HL-60 (cell line): ENCODE measurements at places on chromosomes 2 and 18.

DNA sequence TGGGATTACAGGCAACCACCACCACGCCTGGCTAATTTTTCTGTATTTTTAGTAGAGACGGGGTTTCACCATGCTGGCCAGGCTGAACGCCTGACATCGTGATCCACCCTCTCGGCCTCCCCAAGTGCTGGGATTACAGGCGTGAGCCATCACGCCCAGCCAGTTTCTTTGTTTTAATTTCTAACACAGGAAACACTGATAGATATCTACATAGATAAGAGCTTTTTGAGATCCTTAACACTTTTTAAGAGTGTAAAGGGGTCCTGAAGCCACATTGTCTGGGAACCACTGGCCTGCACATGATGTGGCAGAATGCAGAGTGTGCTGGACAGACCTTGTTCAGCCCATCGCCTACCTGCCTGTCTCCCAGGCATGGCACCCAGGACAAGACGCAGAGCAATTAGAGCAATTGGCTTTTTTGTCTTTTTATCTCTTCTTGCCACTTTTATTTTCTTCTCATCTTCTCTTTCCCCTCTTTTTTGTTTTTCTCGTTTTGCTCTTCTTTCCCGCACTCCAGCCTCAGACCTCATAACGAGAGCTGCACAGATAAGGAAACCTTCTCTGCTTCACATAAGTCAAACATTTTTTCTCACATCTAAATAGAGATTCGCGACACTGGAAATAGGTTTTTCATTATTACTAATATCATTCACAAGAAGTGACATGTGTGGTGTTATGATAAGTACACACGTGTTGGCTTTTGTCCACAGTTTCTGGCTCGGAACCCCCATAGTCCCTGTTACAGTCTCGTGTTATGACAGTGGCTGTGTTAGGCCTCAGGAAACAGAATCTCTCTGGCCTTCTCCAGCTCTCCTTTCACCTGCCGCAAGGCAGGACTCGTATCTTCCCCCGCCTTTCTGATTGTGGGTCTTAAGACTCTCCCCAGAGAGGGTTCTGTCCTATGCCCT lies 25.2 kb upstream of the GPR55 start:
- no peak for DNase-seq

DNA sequence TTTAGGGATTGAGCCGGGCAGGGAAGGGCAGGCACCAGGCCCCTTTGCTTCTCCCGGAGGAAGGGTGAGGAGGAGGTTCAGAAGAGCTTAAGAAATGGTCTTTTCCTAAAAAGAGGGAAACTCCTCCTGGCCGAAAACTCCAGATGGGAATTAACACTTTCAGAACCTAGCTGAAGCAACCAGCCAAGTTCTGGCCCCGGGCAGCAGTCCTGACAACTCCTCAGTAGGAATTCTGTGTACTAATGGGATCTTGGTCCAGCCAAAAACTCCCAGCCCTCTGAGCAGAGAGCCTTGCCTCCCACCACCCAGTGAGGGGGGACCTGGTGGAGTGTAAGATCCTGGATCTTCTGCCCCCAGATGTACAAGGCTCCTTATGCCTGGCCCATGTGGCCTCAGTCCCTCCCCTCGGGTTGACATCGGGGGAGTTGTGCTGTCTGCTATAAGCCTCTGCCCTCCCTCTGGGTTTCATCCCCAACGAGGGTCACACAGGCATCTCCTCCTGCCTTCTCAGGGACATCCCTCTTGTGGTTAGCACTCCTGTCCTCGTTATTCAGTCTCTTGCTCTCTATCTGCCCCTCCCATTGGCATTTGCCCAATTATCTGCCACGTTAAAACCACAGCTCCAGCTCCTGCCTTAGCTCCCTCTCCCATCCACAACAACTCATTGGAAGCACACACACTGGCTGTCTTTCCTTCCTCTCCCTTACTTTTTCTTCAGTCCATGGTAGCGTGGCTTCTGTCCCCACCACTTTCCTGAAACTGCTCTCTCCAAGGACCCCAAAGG lies 184.6 kb downstream of the CYP26B1 start:
- DNase-seq, result no peak

GRCh38 chr2:23591111-23591510 lies 206.1 kb downstream of the KLHL29 start:
- no peak for DNase-seq

- no peak for DNase-seq
These were observed 217.1 kb downstream of the PTPRM start for GRCh38 chr18:7784171-7784570.

DNA sequence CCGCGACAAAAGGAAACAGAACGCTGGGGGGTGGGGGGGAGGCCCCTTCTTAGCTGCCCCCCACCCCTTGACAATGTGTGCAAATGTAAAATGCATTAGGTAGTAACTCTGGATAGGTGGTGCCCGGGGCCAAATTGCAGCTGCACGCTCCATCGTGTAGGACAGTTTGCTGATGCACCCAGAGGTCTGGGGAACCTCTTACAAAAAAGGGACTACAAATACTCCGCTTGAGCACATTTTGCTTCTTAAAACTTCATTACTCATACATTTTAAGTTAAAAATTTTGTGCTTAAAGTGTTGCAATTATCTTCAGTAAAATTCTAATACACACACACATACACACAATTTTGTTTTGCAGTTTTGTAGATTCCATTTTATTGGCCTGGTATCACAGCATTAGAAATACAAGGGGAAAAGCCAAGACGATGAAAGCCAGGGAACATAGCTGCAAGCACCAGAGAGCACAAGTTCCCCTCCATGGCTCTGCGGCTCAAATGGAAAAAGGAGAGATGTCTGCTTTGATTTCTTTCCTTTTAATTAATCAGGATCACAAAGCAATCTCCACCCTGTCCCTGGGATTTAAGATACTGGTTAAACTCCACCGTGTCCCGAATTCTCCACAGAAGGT lies 582.1 kb downstream of the ZEB2 start:
- DNase-seq, result no peak

- DNase-seq, result no peak
These were observed 6.9 kb upstream of the SLC11A1 start for GRCh38 chr2:218375212-218375611.

GRCh38 chr18:23462876-23463275 lies 9.8 kb downstream of the RIOK3 start:
- no peak for DNase-seq

DNA sequence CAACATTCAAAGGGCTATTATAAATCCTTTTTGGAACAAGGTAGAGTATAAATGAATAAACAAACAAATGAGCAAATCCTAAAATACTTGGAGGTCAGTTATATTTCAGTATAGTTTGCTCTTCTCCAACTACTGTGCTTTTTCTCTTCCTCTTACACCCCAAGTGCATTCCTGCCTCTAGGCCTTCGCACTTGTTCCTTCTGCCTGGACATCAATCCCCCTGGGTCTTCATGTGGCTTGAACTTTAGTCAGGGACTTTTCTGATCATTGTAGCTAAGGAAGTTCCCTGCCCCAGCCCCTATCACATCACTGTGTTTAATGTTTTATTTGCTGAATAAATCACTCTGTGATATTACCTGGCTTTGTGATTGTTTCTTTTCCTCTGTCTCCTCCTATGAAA lies 418.2 kb upstream of the HNRNPA3 start:
- no peak for DNase-seq

GRCh38 chr2:164252568-164253287 lies 368.6 kb downstream of the GRB14 start:
- DNase-seq, result no peak

DNA sequence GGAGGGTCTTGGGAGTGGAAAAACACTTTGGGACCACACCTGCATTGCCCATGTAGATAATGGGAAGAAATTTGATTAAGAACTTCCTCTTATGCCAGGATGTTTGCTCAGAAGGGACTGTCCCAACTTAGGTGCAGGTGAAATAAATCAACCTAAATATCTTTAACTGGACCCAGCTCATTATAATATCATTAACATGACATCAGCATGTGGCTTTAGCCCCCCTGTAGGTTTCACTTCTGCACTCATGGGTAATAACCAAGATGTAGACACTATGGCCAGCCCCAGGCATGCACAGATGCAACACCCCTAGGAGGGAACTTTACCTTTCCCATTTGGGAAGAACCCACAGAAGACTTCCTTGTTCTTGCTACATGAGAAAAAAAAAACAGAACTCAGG lies 227.4 kb upstream of the ZNF804A start:
- DNase-seq, result no peak

GRCh38 chr2:43057742-43058725 lies 168.4 kb downstream of the ZFP36L2 start:
- DNase-seq, result no peak

GRCh38 chr2:127810156-127810618 lies 784 bp downstream of the WDR33 start:
- no peak for DNase-seq

DNA sequence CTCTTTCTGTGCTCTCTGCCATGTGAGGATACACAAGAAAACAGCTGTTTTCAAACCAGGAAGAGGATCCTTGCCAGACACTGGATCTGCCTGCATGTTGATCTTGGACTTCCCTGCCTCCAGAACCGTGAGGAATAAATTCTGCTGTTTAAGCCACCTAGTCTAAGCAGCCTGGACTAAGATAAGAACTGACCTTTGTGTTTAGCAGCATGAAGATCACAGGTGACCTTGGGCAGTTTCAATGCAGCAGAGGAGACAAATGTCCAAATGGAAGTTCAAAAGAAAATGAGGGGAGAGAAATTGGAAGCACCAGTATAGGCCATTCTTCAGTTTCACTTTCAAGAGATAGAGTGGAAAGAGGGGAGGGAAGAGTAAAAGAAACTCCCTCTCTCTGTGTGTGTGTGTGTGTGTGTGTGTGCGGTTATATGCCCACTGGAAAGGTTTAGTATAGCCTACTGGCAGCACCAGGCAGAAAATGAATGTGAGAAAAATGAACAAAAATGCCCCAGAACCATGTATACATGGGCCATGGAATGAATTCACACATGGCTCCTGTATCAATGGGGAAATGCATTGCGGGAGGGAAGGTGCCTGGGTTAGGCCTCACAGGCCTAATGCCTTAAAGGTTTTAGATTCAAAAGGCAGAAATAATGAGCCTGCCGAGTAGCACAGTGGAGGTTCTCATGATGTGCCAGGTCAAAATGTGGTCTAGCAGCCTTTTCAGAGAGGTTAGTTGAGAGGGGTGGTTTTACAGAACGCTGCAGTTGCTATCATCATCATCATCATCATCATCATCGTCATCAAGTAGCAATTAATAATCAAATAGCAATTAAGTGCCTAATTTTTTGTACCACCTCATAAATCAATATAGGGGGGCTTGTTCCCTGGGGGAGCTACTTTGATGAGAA lies 1.1 kb upstream of the CERS6 start:
- peak; percentile 26 for DNase-seq
